ENCODE measurements at places on chromosomes 12 and 14.
A peak's percentile ranks its signal among the peaks of the same experiment; 100 is the strongest.

GRCh38 chr14:56422221-56422620 lies 157.4 kb upstream of the TMEM260 start:
- no peak for DNase-seq

DNA sequence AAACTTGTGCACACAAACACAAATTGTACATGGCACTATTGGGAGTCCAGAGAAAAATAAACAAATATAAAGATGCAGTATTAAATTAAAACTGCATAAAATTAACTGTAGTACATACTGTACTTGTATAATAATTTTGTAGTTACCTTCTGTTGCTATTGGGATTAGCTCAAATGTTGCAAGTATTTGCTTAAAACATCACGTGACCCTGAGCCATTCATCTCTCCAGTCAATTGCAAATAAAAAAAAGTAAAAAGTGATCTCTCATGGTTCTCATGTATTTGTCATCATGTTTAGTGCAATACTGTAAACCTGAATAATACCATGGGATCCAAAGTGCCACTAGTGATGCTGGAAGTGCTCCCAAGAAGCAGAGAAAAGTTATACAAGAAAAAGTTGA lies 88.1 kb upstream of the NAV3 start:
- no peak for DNase-seq

DNA sequence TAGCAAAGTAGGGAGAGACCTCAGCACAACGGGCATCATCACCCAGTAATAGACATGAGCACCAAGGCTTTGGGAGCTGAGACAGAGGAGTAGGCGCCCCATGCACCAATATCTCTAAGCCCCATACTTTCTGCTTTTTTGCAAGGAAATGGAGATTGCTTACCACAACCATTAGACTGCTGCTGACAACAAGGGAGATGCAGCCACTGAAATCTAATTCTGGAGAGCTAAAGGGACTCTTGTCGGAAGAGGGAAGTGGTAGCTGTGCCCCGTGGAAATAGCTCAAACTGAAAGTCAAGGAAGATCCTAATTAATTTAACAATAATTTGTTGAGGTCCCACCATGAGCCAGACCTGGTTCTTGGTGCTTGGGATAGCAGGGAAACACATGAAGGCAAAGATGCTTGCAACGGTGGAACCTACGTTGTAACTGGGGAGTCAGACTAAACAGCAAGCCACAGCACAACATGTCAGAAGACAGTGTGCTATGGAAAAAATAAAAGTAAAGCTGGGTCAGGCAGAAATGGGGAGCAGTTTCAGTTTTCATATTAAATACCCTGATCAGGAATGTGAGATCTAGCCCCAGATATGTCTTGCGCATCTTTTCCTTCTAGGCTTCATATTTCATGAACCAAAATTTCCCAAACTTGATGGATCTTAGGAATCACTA lies 1131.0 kb downstream of the BCL11B start:
- DNase-seq: no peak

- no peak for DNase-seq
Measured at GRCh38 chr12:91400271-91400670, 217.7 kb upstream of the DCN start.

DNA sequence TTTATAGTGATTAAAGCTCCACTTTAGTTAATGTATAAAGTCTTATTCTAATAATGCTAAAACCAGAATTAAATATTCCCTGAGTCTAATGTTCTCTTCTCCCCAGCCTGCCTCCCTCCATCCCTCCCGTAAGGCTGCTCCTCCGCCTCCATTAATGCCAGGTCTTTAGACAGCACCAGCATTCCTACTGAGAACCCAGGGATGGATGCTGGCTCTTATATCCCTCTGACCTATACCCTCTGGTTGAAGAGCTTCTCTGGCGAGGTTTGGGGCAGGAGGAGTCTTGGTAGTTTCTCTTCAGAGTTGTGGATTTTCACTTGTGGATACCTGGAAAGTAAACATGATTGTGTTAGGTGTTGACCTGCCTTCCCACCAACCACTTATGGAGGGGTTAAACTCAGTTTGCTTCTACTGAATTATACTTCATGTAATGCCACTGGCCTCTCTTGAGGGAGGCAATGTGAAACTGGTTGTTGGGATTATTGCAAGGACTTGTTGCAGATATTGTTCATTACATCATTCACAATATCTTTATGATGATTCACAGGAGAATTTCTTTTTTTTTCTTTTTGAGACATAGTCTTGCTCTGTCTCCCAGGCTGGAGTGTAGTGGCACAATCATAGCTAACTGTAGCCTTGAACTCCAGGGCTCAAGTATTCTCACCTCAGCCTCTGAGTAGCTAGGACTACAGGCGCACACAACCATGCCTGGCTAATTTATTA lies 11.1 kb upstream of the SMAGP start:
- DNase-seq: no peak

DNA sequence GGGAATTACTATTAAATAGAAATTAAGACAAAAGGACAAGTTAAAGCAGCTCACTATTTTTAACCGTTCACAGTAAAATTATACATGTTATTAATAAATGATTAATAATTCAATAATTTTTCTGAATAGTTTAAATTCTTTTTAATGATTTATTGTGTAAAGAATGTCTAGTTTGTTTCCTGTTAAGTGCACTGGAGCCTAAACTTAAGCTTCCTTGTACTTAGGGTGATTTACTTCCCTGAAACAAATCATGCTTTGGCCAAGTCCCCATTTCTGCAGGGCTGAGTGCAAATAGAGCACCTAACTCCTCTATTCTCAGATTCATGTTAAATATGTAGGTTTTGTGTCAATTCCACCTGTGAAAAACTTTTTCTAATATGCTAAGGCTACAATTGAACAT lies 188.9 kb upstream of the PDZRN4 start:
- DNase-seq: no peak

- DNase-seq: no peak
Measured at GRCh38 chr12:75771023-75771422, 259.6 kb upstream of the KRR1 start.

GRCh38 chr12:123150275-123150743 lies 581 bp downstream of the PITPNM2 start:
- peak; percentile 55 for DNase-seq

GRCh38 chr12:57224973-57225679 lies 4.4 kb upstream of the SHMT2 start:
- DNase-seq: no peak

- DNase-seq: no peak
Measured at GRCh38 chr12:64110864-64111263, 111.2 kb downstream of the KICS2 start.

GRCh38 chr12:51324953-51325352 lies 979 bp upstream of the BIN2 start:
- no peak for DNase-seq

DNA sequence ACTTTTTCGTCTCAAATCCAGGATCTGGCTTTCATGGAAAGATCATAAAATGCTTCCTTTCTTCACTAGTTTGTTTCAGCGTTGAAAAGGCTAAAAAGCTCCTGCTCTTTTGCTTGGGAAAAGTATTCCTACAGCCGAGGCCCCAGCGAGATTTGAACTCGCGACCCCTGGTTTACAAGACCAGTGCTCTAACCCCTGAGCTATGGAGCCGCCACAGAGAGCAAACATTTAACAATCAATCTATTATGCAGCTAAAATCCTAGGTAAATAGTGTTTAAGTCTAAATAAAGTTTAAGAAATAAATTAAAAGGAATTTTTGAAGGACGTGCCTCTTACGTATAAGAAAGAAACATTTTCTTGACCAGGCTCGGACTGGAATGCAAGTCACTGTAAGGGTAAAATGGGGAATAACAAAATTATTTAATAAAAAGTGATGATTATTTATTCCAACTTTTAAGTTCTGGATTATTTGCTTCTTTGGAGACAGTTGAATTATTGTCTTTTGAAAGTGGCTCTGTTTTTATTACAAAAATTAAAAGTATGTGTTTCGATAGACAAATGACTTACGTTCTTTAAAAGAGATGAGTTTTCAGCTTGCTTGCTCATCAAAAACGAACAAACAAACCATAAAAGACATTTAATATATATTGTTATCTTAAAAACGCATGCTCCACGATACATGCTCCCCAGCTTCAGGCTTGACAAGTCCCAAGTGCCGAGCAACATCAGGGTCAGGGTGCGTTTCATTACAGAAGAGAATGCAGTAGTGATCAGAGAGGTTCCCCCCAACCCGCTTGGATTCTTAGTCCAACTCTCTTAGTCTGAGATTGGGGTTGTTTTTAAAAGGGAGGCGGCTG lies 10.2 kb downstream of the OR6S1 start:
- DNase-seq: peak; percentile 55

GRCh38 chr14:96538097-96538989 lies 36.2 kb downstream of the PAPOLA start:
- DNase-seq: no peak

DNA sequence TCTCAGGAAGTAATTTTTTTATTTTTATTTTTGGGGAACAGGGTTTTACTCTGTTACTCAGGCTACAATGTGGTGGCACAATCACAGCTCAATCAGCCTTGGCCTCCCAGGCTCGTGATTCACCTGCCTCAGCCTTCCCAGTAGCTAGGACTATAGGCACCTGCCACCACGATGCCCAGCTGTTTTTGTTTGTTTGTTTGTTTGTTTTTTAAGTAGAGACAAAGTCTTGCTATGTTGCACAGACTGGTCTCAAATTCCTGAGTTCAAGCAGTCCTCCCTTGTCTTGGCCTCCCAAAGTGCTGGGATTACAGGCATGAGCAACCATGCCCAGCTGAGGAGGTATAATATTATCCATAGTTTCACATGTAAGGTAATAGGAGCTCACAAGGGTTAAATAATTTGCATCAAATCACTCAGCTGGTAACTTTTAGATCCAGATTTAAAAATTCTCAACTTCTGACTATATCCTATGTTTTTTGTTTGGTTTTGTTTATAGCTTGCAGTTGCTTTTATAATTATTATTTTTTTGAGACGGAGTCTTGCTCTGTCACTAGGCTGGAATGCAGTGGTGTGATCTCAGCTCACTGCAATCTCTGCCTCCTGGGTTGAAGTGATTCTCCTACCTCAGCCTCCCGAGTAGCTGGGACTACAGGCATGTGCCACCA lies 629.3 kb downstream of the DIO2 start:
- no peak for DNase-seq

DNA sequence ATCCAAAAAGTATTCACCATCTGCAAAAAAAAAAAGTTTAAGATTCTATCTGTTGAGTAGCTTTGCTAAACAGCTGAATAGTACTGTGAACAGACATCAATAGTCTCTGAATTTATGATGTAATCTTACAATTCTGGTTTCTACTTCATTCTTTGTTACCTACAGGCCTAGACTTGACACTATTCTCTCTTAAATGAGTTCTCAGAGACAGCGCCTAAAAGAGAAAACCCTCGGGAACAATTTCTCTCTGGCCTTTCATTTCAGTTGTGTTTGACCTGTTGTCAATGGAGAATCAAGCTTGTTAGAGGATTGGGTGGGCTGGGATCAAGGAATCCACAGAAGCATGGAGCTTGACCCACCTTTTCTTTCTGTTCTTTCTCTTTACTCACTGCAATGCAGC lies 5.9 kb upstream of the TWF1 start:
- no peak for DNase-seq

- no peak for DNase-seq
Measured at GRCh38 chr14:50156111-50156510, 39.7 kb upstream of the VCPKMT start.

GRCh38 chr12:5705791-5706190 lies 239.3 kb downstream of the ANO2 start:
- no peak for DNase-seq

DNA sequence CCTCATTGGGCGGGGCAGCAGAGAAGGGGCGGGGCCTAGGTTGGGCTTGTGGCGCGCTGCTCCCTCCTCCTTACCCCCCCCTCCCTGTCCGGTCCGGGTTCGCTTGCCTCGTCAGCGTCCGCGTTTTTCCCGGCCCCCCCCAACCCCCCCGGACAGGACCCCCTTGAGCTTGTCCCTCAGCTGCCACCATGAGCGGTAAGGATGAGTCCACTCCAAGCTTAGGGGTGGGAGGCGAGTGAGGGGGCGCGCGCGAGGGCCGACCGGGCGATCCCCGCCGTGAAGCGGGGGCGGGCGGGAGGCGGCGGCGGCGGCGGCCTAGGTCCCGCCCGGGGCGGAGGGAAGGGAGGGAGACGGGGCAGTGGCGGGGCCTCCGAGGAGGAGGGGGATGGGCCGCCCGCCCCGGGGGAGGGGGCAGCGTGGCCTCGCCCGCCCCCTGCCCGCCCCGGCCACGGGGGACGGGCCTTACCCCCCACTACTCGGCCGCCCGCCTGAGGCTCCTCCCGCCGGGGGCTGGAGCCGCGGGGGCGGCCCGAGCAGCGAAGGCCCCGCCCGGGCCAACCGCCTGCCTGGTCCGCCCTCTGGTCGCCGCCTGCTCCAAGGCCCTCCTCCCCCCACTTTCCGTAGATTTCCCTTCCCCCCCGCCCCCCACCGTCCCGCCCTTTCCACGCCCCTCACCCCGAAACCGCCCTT lies at the start of gene SP1:
TSS of gene SP1 (plus strand) at position 73 of the 690 bp plus-strand sequence. CDS start at position 189, 116 bp downstream.
- DNase-seq: peak; percentile 96

- DNase-seq: no peak
Measured at GRCh38 chr14:90661866-90662265, 154.4 kb downstream of the TTC7B start.

DNA sequence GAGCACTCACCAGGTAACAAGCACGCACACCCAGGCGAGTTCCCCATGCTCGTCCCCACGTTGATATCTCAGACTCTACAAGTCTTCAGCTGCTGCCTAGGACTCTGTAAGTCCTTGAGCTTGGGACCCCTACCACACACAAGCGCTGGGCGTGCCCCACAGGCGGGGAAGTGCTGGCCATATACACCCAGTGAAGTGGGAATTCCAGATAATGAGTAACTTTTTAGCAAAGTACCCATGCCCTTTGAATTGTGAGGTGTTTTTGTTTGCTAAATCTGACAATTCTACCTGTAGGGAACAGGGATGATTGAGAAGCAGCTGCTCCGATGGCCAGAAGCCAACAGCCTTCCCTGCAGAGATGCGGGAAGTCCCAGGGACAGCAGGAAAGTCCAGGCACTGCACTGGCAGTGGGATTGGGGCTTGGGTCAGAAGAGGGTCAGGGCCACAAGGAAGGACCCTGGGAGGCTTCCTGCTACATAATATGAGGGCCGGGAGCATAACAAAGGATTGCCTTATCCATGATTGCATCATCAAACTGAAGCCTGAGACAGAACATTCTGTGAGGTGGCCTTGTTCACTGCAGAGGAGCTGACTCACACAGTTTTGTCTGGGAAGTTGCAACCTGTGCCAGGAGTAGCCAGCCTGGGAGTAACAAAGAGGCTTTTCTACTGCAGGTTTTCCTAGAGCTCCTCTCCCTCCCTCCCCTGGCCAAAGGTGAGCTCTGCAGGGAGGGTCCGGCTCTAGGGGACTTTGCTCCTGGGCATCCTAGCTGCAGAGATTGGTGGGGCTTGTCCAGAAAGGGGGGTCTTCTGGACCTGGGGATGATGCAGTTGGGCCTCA lies 13.2 kb upstream of the SERPINA3 start:
- peak; percentile 61 for DNase-seq

DNA sequence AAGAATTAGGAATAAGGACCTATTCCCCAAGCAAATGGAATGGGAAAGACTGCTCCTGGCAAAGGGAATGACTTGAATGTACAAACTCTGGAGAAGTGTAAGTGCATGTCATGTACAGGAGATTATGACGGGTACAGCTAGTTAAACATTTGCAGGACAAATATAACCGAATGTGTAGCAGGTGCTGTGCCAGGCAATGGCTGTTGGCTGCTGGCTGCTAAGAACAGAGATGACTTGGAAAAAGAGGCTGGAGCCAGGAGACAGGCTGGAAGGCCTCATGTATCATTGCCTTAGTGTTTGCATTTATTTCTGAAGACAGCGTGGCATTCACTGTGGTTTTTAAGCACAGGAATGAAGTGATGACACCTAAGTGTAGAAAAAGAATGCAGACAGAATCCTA lies 136.8 kb downstream of the TTC8 start:
- DNase-seq: peak; percentile 26

All from femur (tissue), 1 donor.